ENCODE measurements at places on chromosomes 5 and 9. TPM values are rescaled to one million over a fixed set of nuclear protein-coding genes. Genes with fewer than 3 reads are reported as not detected.

The TOR2A gene
- 25.7 TPM for total RNA-seq

GRCh38 chr5:115372146-115372545 lies 75.7 kb upstream of the CCDC112 start:
- no peaks in the 10 kb centered on the region for H3K4me1 ChIP-seq
- no peak for DNase-seq

DNA sequence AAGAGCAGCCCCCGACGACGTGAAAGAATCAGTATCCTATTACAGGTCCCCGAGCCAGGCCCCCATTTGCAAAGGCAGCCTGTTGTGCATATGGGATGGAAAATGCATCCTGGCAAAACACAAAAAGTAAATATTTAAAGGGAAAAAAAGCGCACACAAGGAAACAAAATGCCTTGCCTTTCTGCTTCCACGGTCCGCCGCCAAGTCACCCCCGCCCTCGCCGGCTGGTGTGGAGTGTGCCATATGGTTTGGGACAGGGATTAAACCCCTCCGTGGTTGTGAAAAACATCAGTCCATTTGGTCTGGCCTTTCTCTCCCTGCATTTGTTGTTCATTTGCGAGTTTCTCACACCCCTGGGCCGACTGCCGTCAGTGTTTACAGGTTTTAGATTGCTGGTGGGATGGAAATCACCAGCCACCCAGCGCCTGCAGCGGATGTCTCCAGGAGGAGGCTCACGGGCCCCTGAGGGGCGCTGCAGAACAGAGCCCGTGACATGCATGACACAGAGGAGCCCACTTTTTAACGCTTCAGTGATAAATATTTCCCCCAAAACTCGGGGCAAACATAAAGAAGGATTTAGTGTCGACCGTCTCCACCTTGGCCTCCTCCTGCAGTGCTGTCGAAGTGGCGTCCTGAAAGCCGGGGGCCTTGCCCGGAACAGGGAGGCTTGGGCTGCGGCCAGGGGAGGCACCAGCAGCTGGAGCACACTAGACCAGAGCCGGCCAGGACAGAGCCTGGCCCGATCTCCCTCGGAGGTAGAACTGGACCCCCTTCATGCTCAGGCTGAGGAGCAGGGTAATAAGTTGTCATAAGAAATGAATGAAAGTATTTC lies 161.5 kb downstream of the HSD17B3 start:
- H3K4me1 ChIP-seq, result peaks cover 55% of the 10 kb centered on the region
- no peaks in the 10 kb centered on the region for H3K36me3 ChIP-seq
- no peak for DNase-seq
- H3K27me3 ChIP-seq, result no peaks in the 10 kb centered on the region
- H3K4me3 ChIP-seq, result no peak overlapping the region

GRCh38 chr9:98807070-98807813 lies at the start of gene GALNT12:
TSS of gene GALNT12 (plus strand) at chr9:98807670. CDS start at chr9:98807699, 29 bp downstream.
- no peaks in the 10 kb centered on the region for H3K36me3 ChIP-seq
- H3K27ac ChIP-seq, result no peak within 1 kb of the TSS
- H3K27me3 ChIP-seq, result peaks cover 62% of the 10 kb centered on the region
- H3K4me1 ChIP-seq, result peaks cover 14% of the 10 kb centered on the region

DNA sequence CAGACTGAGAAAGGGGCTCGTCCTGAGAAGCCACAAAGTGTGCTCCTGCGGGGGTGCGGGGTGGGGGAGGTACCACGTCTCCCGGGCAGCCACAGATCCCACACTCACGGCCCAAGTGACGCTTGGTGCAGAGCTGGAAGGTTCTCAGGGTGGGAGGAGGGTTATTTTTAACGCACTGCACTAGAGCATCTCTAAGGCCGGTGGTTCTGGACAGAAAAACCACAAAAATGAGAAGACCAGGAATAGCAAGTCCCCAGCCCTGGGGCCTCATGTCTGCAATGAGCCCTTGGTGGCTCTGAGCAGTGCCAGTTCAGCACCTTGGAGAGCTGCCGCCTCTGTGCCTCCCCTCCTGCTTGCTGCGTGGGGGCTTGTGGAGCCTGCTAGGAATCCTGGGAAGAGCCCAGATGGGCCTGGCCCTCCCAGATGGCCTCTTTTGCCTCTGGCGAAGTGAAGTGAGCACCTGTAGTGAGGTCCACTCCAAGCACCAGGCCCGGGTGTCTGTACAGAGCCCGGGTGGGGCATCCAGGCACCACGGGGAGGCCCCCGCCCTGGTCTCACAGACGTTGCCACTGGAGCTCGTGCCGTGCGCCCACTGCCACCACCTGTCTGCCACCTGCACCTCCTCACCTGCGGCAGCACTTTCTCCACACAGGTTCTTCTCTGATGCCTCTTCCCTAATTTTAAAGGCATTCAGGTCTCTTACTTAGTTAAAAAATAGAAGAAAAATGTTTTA lies 48.9 kb upstream of the CACNA1B start:
- DNase-seq, result peak; percentile 45
- H3K36me3 ChIP-seq, result peaks cover 50% of the 10 kb centered on the region
- no peaks in the 10 kb centered on the region for H3K27me3 ChIP-seq
- no peak overlapping the region for H3K4me3 ChIP-seq
- no peaks in the 10 kb centered on the region for H3K4me1 ChIP-seq

Data from neural crest cell (in vitro differentiated cells).